ENCODE measurements at places on chromosomes 4 and X.

- no peak for DNase-seq
These were observed 6.3 kb upstream of the SGMS2 start for GRCh38 chr4:107818301-107818910.

GRCh38 chr4:34516524-34516923 is 1727.8 kb downstream of the ARAP2 start:
- DNase-seq = no peak

GRCh38 chrX:141642979-141643378 is 53.5 kb downstream of the SPANXA2 start:
- DNase-seq = no peak

DNA sequence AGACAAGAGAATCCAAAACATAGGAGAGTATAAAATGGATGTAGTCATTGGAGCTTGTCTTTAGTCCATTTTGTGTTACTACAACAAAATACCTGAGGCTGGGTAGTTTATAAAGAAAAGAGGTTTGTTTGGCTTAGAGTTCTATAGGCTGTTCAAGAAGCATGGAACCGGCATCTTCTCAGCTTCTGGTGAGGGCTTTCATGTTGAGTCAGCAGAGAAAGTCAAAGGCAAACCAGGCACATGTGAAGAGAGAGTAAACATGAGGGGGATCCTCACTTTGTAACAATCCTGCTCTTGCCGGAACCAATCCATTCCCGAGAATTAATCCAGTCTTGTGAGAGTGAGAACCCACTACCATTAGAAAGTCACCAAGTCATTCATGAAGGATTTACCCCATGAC is 8.1 kb upstream of the HCCS start:
- no peak for DNase-seq

DNA sequence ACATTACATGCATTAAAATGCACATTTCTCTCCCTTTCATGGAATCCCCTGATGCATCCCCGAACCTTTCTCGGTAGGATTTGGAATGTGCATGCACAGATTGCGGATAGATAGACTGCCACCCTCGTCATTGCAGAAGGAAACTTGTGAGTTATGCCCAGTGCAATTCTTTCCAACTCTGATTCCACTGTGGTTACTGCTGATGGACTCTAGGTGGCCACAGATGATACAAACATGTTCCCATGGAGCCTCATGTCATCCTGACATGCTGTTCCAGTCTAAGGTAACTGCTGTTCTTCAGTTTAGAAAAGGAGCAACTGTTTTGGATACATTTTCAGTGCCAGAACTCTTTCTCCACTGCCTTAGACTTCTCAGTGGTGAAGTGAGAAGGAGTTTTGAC is 9.1 kb upstream of the VCX3B start:
- no peak for DNase-seq

GRCh38 chr4:40369437-40370274 is 34.5 kb downstream of the CHRNA9 start:
- no peak for DNase-seq

GRCh38 chr4:127484117-127484516 is 148.6 kb upstream of the INTU start:
- DNase-seq = no peak

- no peak for DNase-seq
These were observed 205.2 kb upstream of the CASK start for GRCh38 chrX:42128587-42128986.

DNA sequence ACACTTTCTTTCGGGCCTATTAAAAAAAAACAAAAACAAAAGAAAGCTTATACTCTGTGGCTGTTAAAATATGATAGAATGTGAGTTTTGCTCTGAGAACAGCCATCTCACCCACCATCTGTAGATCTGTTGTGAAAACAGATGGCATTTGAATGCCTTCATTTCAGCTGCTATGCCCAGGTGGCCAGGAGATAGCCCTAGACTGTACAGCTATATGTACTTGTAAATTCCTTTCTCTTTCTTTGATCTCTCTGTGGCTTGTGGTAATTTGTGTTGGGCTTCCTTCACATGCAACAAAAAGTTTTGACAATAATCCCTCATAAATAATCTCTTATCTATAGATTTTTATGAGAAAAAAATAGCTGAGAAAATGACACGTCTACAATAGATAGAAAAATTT is 38.1 kb downstream of the PNPLA4 start:
- DNase-seq = no peak

DNA sequence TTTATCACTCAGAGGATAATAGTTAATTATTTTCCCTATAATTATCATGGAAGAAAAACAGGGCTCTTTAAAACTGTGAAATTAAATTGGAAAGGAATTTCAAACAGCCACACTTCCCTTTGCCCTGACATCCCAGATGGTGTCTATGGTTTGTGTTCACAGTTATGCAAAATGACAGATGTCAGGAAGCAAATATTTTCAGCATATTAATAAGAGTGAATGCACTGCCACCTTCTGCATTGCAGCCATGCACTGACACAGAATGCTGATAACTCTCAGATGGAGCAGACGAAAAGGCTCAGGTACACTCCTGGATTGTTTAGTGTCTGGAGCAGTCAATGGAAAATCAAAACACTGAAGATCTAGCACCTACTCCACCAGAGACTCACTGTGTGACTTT is 57.6 kb downstream of the RWDD4 start:
- DNase-seq = no peak

DNA sequence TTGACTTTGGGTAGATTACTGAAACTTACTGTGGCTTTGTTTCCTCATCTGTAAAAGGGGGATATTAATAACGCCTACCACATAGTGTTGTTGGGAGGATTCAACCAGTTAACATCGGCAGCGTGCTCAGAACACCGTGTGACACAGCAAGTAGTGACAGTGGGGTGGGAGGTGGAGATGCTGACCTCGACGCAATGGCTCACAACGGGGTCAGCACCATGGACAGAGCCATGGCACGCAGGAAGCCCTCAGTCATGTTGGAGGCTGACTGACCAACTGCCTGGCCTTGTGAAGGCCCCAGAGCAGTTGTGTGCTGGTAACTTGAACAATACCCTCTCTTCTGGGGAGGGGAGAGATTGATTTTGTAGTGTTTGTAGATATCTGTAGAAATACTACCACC is 93.2 kb downstream of the WFS1 start:
- DNase-seq = no peak

GRCh38 chr4:124727331-124727890 is 14.9 kb upstream of the ANKRD50 start:
- no peak for DNase-seq

DNA sequence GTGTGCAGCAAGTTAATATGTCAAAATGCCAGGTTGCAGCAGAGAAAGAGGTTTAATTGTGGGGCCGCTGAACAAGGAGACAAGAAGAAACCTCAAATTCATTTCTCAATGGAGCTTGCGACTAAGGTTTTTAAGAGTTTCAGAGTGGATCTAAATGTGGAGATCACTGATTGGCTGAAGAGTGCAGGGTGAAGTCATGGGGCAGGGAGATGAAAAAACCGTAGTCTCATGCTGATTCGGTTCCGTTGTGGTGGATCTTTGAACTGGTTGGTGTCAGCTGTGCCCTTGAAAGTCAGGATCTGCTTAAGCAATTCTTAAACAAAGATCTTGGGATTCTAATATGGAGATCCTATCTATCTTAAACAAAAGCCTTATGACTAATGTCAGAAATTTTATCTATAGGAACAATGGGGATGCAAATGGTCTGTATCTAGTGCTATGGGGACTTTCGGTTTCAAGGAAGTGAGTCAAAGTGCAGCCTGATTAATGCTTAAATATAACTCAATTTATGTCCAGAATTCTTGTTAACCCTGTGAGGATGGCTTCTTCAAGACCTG is 173.9 kb upstream of the CENPE start:
- DNase-seq = no peak

DNA sequence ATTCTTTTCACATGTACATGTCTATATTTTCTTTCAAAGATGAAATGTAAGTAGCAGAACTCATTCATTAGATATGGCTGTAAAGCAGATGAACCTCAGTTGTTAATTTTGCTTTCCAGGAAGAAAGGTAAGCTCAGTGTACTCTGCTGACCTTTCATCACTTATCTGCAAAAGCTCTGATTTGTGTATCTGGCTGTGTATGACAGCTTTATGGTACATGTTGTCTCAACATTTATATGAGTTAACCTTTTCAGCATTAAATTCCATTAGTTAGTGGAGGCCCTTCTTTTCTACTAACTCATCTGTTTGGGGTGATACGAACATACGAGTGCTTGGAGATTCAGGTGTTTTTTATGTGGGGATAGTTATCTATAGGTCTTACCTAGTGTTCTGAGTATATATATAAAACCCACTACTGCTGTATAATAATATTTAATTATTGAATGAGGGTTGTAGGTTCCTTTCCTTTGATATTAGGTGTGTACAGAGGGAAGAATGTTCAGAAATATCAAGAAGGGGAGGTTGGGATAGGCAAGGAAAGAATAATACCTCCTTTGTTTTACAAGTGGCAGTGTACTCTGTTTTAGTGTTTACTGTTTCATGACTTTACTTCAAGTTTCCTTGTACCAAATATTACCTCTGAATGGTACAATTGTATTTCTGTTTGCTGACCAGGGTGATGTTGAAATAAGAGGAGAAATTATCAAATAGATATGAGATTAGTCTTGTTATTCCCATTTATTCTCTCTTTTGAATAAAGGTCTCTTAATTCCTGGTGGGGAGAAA is 395.5 kb downstream of the ARHGAP24 start:
- DNase-seq = no peak

DNA sequence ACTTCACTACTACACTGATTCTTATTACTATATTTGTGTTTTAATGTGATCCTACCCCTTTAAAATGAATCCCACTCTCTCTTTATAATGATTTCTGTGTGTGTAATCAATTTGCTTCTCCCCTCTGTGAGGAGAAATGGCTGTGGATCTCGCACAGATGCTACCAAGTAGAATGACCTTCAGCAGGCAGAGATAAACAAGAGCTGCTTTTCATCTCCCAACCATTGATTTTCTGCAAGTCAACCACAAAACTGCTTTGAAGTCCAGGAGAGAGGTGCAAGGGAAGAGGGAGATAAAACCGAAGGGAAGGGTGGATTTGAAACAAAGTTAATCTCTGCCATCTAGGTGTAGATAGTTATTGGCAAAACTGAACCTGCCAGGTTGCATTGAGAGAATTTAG is 141.6 kb downstream of the NPNT start:
- DNase-seq = no peak

DNA sequence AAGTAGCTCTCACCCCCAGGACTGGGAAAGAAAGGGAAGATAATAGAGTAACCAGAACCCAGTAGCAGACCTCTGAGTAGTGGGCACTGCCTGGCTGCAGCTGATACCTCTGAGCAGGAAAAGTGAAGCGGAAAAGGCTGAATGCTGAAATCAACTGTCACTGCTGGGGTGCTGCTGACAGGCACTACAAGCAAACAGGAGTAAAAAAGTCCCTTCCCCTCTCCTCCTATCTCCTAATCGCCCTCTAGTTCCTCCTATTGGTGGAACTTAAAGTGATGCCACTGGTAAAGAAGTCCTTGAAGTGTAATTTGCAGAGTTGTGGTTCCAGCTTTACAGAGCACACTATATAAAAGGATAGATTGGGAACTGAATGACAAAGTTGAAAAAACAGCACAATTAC is 32.8 kb upstream of the GLRB start:
- no peak for DNase-seq

DNA sequence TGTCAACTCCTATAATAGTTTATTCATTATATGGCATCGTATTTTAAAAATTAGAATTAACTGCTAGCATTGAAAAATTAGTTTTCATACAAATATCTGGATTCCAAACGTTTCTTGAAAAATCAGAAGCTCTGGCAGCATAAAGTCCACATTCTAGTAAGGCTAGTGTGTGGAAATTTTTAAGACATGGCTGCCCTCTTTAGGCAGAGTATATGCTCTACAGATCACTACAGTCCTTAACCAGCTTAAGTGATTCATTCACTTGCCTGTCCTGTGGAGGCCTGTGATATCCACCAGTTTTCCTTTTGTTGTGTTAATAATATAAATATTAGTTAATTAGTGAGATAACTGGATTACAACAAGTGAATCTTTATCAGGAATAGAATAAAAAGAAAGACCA is 287.2 kb downstream of the OPHN1 start:
- no peak for DNase-seq

DNA sequence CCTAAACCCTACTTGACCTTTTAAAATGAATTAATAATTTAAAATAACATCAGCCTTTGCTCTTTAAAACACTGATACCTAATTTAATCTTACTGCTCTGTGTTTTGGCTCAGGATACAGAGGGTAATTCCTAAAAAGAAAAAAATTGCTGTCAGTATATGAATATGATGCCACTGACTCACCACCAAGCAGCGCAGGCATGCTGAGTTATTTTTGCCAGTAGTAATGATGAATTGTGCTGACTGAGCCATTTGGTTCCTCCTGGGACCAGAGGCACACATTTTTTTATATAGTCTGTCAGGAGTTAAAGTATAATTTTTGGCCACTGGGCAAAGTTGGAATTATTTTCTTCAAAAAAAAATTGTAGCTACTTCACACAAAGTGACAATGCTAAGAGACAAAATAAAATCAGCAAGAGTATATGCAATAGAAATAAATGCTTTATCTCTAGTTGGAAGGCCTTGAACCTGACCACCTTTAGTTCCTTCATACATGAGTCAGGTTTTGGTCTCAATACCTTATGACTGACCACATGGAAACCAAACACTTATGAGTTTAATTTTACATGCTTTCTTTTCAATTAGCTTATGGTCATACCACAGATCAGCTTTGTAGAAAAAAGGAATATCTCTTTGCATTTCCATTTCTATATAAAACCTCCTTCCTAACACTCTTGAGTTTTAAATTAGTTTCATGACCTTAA is 115.1 kb downstream of the PPP3CA start:
- DNase-seq = no peak

DNA sequence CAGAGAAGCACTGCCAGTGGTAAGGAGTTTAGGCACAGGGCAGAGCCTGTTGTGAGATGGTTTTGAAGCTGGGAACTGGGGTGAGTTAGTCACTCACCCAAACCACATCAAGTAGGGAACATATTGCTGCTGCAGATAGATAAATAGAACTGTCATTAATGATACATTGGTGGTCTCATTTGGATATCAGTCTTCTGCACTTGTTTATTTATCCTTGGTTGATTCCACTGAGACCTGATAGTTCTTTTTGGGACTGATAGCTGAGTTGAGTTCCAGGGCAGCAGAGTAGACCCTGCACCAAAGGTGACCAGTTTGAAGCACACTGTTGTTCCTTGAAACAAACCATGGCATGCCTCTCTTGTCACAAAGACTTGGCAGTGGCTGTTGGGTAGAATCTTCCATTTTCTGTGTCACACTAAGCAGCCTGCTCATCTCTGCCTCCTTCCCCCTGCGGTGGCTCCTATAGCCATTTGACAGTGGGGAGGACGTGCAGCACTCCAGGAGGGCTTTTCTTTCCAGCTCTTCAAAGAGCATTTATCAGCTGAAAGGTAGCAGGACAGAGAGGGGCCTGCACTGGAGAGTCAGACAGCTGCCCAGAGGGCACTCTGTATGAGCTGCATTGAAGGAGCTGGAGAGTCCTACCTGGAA is 59.7 kb upstream of the TMEM164 start:
- no peak for DNase-seq

GRCh38 chr4:120139392-120139791 is 72.7 kb upstream of the MAD2L1 start:
- DNase-seq = no peak
